ENCODE measurements at places on chromosomes 3 and 15.

- DNase-seq = no peak
Observed at GRCh38 chr3:50320853-50321335, 1.7 kb downstream of the HYAL2 start.

GRCh38 chr3:16231983-16232382, 32.8 kb downstream of the DPH3 start:
- DNase-seq = no peak

DNA sequence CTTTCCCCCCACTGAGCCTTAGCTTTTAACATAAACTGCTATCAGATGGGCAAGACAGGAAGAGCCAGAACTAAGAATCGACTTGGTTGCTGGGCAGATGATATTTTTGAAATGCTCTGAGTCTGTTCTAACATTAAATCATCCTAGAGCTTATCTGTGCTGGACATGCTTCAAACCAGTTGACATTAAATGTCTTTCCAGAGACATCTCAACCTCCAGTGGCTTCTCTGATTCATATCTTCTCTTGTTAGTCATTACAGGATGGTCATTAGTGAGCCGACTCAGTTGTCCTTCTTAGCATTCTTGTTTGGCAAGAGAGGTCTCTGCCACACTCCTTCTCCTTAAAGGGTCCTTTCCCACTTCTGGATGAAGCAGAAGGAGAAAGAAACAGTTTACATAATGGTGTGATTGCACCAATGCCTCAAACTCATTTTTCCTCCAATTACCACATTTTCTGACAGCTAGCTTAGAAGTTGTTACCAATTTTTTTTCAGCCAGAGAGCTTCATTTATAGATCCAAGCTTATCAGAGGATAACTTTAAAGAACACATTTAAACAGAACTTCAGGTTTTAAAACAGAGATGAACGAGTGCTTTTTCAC, 21.7 kb upstream of the SYN2 start:
- DNase-seq = no peak

DNA sequence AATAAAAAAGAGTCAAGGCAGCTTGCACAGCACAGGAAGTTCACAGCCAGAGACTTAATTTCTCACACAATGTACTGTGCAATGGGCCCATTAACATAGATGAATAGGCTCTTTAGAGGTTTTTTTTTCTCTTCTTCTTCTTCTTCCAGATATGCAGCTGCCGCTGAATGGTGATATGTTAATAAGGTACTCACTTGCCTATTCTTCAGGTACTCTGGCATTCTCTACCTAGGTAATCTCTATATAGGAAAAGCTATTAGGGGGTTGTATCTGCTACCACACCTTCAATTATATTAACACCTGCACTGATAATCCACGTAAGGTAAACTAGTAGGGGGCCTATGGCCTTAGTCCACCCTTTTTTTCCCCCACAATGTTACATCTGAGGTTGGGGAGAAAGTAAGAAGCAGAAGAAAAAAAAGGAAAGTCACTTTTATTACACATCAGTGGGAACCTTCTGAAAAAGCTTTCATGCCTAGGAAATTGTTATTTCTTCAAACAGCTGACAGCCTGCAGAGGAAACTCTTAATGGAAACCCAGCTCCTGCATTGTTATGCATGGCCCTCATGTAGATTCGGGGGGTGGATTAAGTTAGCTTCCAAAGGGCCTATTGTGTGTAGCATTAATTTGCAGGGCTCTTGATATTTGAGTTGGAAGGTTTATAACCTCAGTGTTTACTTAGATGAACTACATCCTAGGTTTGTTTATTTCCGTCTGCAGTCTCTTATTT, 525.5 kb downstream of the ZIC1 start:
- no peak for DNase-seq

DNA sequence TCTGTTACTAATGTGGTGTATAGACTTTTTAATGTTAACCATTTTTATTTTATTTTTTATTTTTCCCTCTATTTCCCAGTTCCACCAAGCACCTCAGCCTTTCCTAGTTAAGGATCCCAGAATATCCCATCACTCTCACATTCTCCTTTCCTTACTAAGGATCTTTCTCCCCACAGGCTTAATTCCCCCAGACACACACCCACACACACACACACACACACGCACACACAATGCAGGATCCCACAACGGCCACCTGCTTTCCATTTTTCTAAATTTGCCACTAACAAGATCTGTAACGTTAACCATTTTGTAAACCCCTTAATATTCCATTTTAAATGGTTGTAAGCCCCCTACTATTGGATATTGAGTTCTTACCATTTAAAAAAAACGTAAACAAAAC, 404.1 kb downstream of the ZIC1 start:
- DNase-seq = no peak

DNA sequence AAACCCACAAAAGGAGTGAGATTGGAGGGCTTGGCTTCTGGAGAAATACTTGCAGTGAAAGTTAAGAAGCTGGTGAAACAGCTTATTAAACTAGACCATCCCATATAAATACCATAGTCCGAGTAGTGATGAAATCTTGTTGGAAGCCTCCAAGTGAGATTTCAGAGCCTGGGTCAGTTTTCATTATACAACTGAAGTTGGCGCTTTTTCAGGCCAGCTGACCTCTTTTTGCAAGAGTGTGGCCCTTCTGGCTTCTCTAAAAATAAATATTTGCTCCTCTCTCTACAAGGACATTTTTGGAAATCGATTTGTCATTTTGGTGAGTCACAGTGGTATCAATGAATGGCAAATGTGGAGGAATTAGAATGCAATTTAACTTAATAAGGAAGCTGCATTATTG, 51.2 kb upstream of the THRB start:
- no peak for DNase-seq

- DNase-seq = no peak
Observed at GRCh38 chr3:4804161-4805058, 174.8 kb upstream of the BHLHE40 start.

DNA sequence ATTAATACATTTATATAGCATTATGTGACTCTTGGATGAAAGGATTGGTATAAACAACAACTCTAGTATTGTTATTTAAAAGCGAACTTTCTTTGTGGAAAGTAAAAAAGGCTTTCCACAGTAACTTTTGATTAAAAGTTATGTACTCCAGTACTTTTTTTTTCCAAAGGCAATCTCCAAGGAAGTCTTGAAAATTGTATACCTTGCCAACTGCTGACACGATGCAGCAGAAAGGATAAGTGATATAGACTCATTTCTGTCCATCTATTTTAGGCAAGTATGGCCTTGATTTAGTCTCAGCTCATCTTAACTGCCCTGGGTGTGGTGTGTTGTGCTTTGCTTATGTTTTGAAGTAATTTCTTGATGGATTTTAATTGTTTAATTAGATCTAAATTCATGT, 79.7 kb downstream of the OTOL1 start:
- no peak for DNase-seq

All from central memory CD4-positive, alpha-beta T cell (primary cell).